RWPE2 (cell line): ENCODE measurements at places on chromosomes 7 and 10.

GRCh38 chr7:116542618-116543017 lies 17.8 kb downstream of the CAV1 start:
- no peaks in the 10 kb centered on the region for H3K27me3 ChIP-seq
- H3K27ac ChIP-seq: peak overlapping the region; percentile 40
- H3K36me3 ChIP-seq: peaks cover 99% of the 10 kb centered on the region
- peaks cover 32% of the 10 kb centered on the region for H3K4me1 ChIP-seq
- DNase-seq: no peak

GRCh38 chr7:47579458-47579857 lies 2.5 kb downstream of the TNS3 start:
- H3K36me3 ChIP-seq: peaks cover 24% of the 10 kb centered on the region
- no peak overlapping the region for H3K4me3 ChIP-seq
- H3K4me1 ChIP-seq: peaks cover 52% of the 10 kb centered on the region
- no peak for DNase-seq
- no peaks in the 10 kb centered on the region for H3K27me3 ChIP-seq
- peak overlapping the region; percentile 88 for H3K27ac ChIP-seq

GRCh38 chr10:117568334-117568733 lies 25.8 kb downstream of the EMX2 start:
- no peak for DNase-seq
- H3K27ac ChIP-seq: no peak overlapping the region
- peaks cover 7% of the 10 kb centered on the region for H3K27me3 ChIP-seq
- no peaks in the 10 kb centered on the region for H3K36me3 ChIP-seq

GRCh38 chr10:128908499-128908898 lies 558.5 kb upstream of the MGMT start:
- H3K27me3 ChIP-seq: no peaks in the 10 kb centered on the region
- H3K4me3 ChIP-seq: no peak overlapping the region
- H3K27ac ChIP-seq: peak overlapping the region; percentile 16
- no peak for DNase-seq

DNA sequence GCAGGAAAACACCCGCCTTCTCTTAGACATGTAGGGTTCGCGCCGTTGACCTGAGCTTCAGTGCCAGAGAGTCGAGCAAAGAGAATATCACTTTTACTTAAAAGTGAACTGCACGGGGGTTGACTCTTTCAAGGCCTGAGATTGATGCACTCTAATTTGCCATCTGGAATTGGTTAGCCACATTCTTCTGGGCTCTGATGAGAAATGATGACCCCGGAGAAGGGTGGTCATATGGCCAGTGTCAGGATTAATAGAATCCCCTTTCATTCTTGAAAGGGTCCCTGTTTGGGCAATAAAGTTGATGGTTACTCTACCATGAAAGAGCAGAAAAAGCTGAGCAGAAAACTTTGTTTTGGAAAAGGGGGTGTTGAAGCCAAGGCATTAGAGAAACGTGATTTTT lies 31.2 kb downstream of the GRK5 start:
- no peaks in the 10 kb centered on the region for H3K36me3 ChIP-seq
- H3K4me3 ChIP-seq: no peak overlapping the region
- peaks cover 7% of the 10 kb centered on the region for H3K4me1 ChIP-seq
- no peak overlapping the region for H3K27ac ChIP-seq

GRCh38 chr10:88115407-88115806 lies 252.0 kb downstream of the PTEN start:
- H3K36me3 ChIP-seq: no peaks in the 10 kb centered on the region
- no peaks in the 10 kb centered on the region for H3K27me3 ChIP-seq
- H3K4me1 ChIP-seq: peaks cover 10% of the 10 kb centered on the region
- H3K4me3 ChIP-seq: no peak overlapping the region
- no peak for DNase-seq
- no peak overlapping the region for H3K27ac ChIP-seq

DNA sequence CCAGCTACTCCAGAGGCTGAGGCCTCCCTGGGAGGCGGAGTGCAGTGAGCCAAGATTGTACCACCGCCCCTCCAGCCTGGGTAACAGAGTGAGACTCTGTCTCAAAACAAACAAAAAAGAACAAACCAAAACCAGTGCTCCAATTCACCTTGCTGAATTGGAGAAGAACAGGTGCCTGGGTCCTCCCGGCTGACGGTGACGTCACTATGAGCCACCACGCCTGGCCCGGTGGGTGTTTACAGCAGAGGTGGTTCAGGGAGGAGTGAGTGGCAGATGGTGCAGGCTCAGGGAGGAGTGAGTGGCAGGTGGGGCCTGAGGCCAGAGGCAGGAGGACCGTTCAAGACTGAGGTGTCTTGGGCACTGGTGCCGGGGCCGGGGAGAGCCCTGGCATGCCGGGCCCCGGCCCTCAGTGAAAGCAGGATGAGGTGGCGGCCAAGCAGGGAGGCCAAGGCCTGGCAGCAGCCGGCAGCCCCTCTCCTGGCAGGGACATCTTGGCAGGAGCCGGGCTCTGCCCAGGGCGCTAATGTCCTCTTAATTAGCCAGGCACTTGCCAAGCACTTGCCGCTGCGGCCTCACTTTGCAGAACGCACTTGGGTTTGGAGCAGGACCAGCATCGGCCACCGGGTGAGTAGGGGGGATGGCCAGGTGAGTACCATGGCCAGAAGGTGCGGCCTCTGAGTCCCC lies 162.8 kb upstream of the TNRC18 start:
- no peak overlapping the region for H3K27ac ChIP-seq
- no peaks in the 10 kb centered on the region for H3K27me3 ChIP-seq
- H3K4me1 ChIP-seq: no peaks in the 10 kb centered on the region
- DNase-seq: no peak
- no peaks in the 10 kb centered on the region for H3K36me3 ChIP-seq
- H3K4me3 ChIP-seq: no peak overlapping the region

DNA sequence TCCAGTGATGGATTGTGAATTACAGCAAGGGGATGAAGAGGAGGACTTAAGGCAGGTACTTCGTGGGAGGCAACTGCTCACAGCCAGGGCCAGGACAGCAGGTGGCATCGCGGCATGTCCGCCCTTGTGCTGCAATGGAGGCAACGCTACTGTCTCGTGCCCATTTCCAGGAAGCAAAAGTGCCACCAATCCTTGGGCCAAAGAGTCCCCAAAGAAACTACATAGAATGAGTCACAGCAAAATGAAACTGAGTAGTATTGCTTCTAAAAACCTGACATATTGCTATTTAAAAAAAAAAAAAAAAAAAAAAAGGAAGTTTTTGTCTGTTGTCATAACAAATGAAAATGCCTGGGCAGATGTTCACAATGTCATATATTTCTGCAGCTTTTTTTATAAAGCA lies 46.6 kb downstream of the RSU1 start:
- no peaks in the 10 kb centered on the region for H3K36me3 ChIP-seq
- no peak for DNase-seq
- no peak overlapping the region for H3K27ac ChIP-seq
- no peak overlapping the region for H3K4me3 ChIP-seq

- no peaks in the 10 kb centered on the region for H3K27me3 ChIP-seq
- no peak overlapping the region for H3K27ac ChIP-seq
- no peak for DNase-seq
Observed at GRCh38 chr10:76138906-76139305, 707.5 kb downstream of the LRMDA start.

DNA sequence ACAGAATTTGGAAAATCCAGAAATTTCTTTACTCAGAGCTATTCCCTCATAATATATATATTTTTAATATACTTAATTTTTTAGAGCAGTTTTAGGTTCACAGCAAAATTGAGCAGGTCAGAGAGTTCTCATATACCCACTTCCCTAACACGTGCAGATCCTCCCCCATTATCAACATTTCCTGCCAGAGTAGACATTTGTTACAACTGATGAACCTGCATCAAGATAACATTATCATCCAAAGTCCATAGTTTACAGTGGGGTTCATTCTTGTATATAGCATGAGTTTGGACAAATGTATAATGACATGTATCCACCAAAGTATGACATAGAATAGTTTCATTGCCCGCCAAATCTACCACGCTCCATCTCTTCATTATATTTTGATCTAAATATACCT lies 170.0 kb downstream of the PTEN start:
- no peak for DNase-seq
- no peaks in the 10 kb centered on the region for H3K27me3 ChIP-seq
- peaks cover 9% of the 10 kb centered on the region for H3K4me1 ChIP-seq

DNA sequence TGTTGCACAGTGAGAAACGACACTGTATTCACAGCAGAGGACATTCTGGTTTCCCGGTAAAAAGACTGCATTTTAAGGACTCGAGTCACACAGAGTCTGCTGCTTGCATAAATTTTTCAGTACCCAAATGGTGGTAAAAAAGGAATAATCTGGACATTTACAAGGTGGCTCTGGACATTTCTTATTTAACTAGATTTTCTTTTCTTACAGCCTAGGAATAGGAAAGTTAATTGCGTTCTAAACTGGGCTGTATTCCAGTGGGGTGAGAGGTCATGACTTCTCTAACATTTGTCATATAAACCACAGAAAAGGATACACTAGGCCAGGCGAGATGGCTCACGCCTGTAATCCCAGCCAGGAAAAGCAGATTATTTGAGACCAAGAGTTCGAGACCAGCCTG lies 237.5 kb upstream of the KLF6 start:
- DNase-seq: no peak
- no peak overlapping the region for H3K27ac ChIP-seq
- no peaks in the 10 kb centered on the region for H3K27me3 ChIP-seq
- no peaks in the 10 kb centered on the region for H3K4me1 ChIP-seq
- H3K36me3 ChIP-seq: no peaks in the 10 kb centered on the region

DNA sequence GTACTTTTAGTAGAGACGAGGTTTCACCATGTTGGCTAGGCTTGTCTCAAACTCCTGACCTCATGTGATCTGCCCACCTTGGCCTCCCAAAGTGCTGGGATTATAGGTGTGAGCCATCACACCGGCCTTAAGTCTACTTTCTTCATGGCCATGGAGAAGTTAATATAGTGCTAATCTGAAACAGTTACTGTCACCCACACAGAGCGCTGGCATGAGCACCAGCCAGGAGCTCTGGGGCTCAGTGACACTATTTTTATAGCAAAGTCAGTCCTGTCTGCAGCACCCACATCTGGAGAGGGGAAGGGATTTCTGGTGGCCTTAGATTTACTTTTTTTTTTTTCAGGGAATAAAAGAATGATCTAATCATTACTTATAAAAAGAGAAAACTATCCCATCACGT lies 21.3 kb downstream of the DNAJC12 start:
- no peak overlapping the region for H3K4me3 ChIP-seq
- H3K36me3 ChIP-seq: no peaks in the 10 kb centered on the region
- DNase-seq: no peak
- no peaks in the 10 kb centered on the region for H3K27me3 ChIP-seq
- no peak overlapping the region for H3K27ac ChIP-seq

GRCh38 chr7:103150192-103150591 lies 1.3 kb upstream of the NAPEPLD start:
- H3K4me1 ChIP-seq: peaks cover 16% of the 10 kb centered on the region
- H3K27me3 ChIP-seq: no peaks in the 10 kb centered on the region
- no peak overlapping the region for H3K4me3 ChIP-seq
- no peak for DNase-seq

GRCh38 chr10:86450806-86451603 lies 70.6 kb downstream of the WAPL start:
- DNase-seq: no peak
- H3K27ac ChIP-seq: no peak overlapping the region
- no peak overlapping the region for H3K4me3 ChIP-seq
- H3K27me3 ChIP-seq: no peaks in the 10 kb centered on the region
- peaks cover 70% of the 10 kb centered on the region for H3K36me3 ChIP-seq
- no peaks in the 10 kb centered on the region for H3K4me1 ChIP-seq

DNA sequence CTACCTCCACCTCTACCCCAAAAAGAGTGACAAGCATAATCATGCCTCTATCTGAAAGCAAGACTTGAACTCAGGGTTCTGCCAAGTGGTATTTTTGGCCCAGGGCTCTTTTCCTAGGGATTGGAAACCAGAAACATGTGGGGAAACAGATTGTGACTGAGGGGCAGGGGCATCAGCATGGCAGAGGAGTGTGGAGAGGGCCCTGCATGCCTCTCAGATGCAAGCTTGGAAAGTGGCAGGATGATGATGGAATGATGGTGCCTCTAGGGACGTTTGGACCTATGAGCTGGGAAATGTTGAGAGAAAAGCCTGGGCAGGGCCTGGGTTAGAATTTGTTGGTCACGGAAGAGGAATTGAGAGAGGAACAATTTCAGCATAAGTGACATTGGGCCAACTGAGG lies 78.4 kb upstream of the LEP start:
- H3K36me3 ChIP-seq: no peaks in the 10 kb centered on the region
- H3K27ac ChIP-seq: no peak overlapping the region
- peaks cover 15% of the 10 kb centered on the region for H3K27me3 ChIP-seq
- no peak for DNase-seq

DNA sequence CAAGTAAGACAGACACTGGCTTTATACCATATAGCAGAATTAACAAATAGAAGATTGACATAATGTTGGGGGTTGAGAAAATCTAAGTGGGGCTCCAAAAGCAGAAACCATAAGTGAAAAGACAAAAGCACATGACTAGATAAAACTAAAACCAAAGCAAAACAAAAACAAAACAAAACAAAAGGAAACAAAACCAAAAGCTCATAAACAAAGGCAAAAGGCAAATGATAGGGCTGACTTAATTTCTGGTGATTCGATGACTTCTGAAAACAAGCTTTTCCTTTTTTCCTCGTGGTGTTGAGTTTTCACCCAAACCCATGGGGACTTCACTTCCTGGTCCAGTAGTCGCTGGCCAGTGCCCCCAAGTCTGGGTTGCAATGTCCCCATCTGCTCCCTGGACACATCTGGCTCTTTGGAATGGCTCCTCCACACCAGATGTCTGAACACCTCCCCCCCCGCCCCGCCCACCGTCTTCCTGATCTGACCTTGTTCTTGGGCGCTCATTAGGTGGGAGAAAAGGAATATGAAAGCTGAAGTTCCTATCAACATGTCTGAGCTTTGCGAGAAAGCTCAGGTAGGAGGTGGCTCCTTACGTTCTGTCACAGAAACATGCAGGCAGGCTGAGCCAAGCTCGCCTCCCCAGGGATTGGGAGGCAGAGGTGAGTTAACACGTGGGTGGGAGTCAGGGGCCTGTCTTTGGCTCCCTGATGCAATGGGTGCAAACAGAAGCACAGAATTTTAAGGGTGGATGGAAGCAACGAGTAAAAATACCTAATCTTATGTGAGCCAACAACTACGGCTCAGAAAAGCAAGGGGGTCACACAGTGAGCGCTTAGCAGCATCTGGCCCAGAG lies 121.0 kb downstream of the NEURL1 start:
- peaks cover 63% of the 10 kb centered on the region for H3K36me3 ChIP-seq
- DNase-seq: no peak
- no peak overlapping the region for H3K27ac ChIP-seq
